ENCODE measurements at places on chromosomes 12 and 14.

GRCh38 chr12:42660968-42661937 lies 71.7 kb upstream of the PRICKLE1 start:
- DNase-seq = no peak

- DNase-seq = no peak
These were observed at the start of gene NFATC4 for GRCh38 chr14:24367514-24368211. Gene NFATC4, plus strand, starts transcription at chr14:24368184. Its CDS starts 157 bp downstream, at chr14:24368341.

DNA sequence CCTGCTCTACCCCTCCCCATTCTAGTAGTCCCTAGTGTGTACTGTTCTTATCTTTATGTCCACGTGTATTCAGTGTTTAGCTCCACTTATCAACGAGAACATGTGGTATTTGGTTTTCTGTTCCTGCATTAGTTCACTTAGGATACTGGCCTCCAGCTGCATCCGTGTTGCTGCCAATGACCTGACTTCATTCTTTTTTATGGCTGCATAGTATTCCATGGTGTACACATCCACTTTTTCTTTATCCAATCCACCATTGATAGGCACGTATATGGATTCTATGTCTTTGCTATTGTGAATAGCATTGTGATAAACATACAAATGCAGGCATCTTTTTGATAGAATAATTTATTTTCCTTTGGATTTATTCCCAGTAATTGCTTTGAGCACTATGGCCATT lies 327.7 kb downstream of the DUSP6 start:
- DNase-seq = no peak

DNA sequence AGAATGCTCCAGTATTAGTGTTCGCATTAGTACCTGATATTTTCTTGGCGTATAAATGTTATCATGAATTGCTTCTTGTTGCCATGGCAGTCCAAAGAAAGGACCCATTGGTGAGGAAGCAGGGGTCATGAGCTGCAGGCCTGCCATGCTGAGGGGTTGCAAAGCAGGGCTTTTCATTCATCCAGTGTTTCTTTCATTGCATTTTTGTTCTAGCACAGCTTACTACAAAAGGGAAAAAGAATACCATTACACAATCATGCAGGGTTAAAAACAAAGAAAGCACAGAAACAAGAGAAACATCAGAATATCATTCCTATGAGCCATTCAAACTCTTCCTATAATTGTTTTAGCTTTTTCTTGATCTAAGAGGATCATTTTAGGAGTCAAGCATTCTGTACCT lies 24.0 kb downstream of the DICER1 start:
- DNase-seq = no peak

- no peak for DNase-seq
These were observed 811 bp upstream of the GALNT16 start for GRCh38 chr14:69259168-69259526.

DNA sequence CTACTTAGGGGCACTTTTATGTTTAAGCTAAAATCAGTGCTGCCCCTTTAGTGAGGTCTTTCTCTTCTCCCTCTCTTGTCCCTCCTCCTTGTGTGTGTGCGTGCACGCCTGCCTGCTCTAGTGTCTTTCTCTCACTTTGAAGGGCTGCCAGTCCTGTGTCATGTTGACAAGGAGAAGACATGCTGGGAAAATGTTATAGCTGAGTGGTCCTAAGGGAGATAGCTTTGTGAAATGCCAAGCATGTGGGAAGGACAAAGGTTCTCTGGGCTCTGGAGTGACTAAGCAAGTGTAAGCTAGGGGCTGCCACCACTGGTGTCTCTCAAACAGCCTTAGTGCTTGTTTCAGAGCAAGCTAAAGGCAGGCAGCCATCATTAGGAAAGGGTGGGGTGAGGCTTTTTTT lies 108.4 kb downstream of the EMP1 start:
- no peak for DNase-seq

GRCh38 chr12:19402743-19403431 lies 36.4 kb upstream of the AEBP2 start:
- DNase-seq = no peak

- DNase-seq = peak; percentile 35
These were observed 169.0 kb upstream of the EEA1 start for GRCh38 chr12:93098077-93098476.

- no peak for DNase-seq
These were observed 83.0 kb downstream of the LLPH start for GRCh38 chr12:66047411-66048021.

GRCh38 chr14:105496831-105497591 lies 6.0 kb downstream of the TEDC1 start:
- DNase-seq = no peak

DNA sequence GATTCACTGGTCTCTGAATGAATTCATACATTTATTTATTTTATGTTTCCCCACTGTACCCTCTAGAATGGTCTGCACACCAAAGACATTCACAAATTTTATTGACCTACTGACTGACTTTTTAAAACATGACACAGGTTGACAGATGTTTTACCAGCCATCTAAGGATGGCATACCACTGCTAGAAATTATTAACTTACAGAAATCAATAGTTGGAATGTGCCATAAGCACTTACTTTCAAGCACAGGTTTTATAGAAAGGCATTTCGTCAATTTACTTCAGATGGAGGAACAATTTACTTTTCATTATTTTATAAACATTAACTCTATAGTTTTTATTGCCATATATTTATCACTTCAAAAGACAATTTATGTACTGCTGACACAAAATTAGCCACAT lies 448.7 kb upstream of the FBXO33 start:
- no peak for DNase-seq

DNA sequence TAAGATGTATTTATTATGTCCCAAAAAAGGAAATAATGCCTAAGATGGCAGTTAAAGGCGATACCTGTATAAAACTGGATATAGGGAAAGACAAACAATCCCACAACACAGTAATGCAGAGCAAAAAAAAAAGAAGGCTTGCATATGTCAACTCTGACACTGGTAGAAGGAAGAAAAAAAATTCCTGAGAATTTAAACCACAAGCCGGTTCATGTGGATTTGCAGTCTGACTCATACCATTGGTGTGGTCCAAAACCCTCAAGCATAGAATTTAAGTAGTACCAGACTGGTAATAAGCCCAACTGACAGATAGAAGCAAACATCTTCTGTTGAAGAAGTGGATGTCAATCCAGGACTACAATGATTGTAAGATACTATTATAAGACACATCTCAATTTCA lies 7.2 kb downstream of the DNAI7 start:
- DNase-seq = no peak

GRCh38 chr12:4107436-4107878 lies 166.1 kb upstream of the CCND2 start:
- DNase-seq = peak; percentile 21

- DNase-seq = no peak
These were observed 1100.6 kb downstream of the GALC start for GRCh38 chr14:86892152-86892956.

DNA sequence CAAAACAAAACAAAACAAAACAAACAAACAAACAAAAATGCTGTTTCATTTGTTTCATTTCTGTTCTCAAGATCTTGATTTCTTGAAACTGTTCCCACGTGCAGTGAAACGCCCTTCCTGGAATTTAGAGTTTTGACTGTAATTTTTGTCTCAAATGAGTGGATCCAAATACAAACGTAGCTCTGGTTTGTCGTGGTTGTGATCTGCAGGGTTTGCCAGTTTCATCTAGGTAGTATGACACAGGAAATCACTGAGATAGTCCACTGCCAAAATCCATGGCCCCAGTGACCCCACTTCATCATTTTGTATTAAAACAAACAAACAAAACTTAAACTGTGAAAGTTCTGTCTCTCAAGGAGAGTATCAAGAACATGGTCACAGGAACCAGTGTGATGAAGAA lies 838.6 kb downstream of the BCL11B start:
- no peak for DNase-seq

DNA sequence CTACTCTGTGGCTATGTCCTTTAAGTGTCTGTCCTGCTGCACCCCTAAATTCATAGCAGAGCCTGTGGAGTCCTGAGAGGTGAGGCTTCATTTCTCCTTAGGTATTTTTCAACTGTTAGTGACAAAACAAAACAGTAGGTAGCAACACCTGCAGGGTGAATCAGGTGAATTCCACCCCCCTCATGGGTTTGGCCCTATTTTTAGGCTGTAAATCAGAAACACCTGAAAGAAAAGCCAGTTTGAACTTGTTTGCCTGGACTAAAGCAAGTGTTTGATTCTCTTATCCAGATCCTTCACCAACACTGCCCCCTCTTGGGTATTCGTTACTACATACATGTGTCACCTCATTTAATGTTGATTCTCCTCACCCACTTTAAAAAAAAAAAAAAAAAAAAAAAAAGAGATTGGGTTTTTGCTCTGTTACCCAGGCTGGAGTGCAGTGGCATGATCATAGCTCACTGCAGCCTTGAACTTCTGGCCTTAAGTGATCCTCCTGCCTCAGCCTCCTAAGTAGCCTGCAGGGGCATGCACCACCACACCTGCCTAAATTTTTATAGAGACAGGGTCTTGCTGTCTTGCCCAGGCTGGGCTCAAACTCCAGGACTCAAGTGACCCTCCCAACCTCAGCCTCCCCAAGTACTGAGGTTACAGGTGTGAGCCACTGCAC lies 10.3 kb downstream of the TBPL2 start:
- DNase-seq = no peak

DNA sequence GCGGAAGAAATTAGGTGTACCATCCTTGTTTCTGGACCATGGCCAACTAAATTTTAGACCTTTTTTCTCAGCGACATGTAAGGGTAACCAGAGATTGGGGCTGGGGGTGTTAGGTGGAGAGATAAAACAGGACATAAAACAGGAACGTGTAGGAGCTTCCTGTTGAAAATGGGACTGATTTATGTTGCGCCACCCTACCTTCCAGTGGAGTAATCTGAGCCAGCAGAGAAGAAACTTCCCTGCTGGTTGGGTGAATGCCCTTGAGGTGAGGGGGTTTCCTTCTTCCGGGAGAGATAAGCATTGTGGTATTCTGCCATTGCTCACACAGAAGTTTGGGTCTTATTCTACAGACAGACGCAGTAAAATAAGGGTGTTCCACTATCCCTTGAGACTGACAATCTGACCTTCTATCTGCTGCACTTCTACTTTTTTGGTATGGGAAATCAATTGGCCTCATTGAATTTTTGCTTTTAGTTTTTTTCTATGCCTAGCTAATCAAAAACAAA lies 417.6 kb downstream of the PCNX1 start:
- peak; percentile 16 for DNase-seq

DNA sequence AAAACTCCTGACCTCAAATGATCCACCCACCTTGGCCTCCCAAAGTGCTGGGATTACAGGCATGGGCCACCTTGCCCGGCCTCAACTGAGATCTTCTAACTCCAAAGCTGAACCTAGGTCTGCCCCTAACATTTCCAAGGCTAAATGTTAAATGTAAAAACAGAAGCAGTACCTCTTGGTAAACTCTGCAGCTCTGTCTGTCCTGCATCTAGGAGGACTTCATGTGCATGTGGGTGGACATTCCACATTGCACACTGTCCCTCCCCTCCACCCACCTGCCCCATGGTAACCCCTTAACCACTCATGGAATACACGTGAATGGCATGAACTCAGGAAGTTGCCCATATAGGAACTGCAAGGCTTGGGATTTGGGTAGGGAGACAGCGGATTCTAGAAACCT lies 33.1 kb downstream of the SNX6 start:
- no peak for DNase-seq

- DNase-seq = no peak
These were observed 14.2 kb downstream of the CEP128 start for GRCh38 chr14:80927083-80927989.

DNA sequence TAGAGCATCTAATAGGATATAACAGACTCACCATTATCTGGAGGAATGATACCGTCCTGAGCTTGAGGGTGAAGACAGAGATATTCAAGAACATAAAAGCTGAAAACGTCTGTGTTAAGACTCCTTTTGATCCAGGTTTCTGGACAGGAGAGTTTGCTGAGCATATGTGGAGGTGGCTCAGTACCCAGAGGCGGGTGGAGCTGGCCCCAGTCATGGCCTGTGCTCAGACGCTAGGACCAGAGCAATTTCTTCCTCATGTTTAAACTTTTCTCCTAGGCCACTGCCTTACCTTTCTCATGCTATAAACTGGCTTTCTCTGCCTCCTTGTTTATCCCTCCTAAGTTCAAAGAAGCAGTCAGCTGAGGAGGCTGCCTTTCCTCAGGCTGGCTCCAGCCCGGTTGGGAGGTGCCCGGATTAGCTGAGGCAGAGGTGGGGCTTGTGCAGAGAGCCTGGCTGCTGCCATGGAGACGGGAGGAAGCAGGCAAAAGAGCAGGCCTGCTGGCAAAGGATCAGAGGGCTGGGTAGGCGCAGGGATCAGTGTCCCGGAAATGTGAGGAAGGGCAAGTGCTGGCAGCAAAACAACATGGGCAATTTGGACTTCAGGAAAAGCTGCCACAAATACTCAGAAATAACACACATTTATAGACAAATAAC lies 13.7 kb downstream of the COA8 start:
- DNase-seq = no peak

GRCh38 chr14:32576977-32577376 lies 247.9 kb downstream of the AKAP6 start:
- DNase-seq = no peak

GRCh38 chr12:42921741-42922504 lies 332.4 kb upstream of the PRICKLE1 start:
- no peak for DNase-seq

DNA sequence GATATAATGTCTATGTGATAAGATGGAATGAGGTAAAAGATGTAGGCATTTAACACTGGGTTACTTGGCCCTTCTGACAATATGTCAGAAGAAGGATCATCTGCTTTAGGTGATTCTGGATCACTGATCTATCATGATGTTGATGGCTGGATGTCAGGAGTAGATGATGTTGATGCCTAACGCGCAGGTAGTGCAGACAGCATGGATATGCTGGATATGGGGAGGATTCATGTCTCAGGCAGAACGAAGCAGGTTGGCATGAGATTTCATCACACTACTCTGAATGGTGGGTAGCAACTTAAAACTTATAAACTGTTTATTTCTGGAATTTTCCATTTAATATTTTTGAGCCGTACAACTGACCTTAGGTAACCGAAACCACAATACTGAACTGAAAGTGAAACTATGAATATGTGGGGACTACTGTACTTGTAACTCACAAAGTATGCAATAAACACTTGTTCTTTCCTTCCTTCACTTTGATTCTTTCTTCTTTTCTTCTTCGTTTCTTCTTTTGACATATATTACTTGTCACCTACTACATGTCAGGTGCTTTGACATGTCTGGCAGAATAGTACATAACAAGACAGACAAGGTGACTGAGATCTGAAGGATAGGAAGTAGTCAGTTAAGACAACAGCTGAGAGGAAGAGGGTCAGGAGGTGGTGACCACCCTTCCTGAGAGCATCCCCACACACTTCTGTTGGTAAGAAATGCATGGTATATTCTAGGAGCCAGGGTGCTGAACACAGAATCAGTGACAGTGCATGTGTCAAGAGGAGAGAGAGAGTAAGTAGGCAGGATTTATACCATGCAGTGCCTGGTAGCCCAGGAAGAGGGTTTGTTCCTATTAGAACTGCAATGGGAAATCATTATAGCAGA lies 238.8 kb downstream of the PPFIA2 start:
- DNase-seq = no peak

GRCh38 chr12:9361879-9362326 lies 153.7 kb upstream of the PZP start:
- no peak for DNase-seq
